Subcutaneous preadipocyte (primary cell): ENCODE measurements at places on chromosomes 7 and 10. TPM values are rescaled to one million over a fixed set of nuclear protein-coding genes. Genes with fewer than 3 reads are reported as not detected.

COL17A1 gene
- total RNA-seq, result 0.20 and 0.37 TPM in 2 replicates

RBM20 gene
- total RNA-seq, result not detected in 2 replicates

HTR7 gene
- total RNA-seq, result 0.37 and 2.2 TPM in 2 replicates

VPS26A gene
- total RNA-seq, result 21.5 and 24.6 TPM in 2 replicates

KCP gene
- under 0.01 and 0.20 TPM in 2 replicates for total RNA-seq

DHX32 gene
- 25.7 and 30.3 TPM in 2 replicates for total RNA-seq

ACTR1A gene
- total RNA-seq, result 105 and 120 TPM in 2 replicates

MOGAT3 gene
- total RNA-seq, result not detected in 2 replicates

TNS3 gene
- 5.9 and 8.1 TPM in 2 replicates for total RNA-seq

PTF1A gene
- not detected in 2 replicates for total RNA-seq

TFPI2 gene
- 53.3 and 369 TPM in 2 replicates for total RNA-seq

PGAM2 gene
- total RNA-seq, result 0.37 TPM in 1 of 2 replicates, not detected in the other

IQCE gene
- total RNA-seq, result 9.2 and 11.7 TPM in 2 replicates

ADD3 gene
- total RNA-seq, result 274 and 335 TPM in 2 replicates

LRRC18 gene
- not detected in 2 replicates for total RNA-seq

CNPY1 gene
- not detected in 2 replicates for total RNA-seq

ENTPD1 gene
- 0.37 TPM in 1 of 2 replicates, not detected in the other for total RNA-seq

BRAF gene
- total RNA-seq, result 22.0 and 29.3 TPM in 2 replicates

AGR3 gene
- not detected in 2 replicates for total RNA-seq

SFR1 gene
- total RNA-seq, result 8.8 and 15.2 TPM in 2 replicates

LRIT1 gene
- not detected in 2 replicates for total RNA-seq

GARS1 gene
- 257 and 270 TPM in 2 replicates for total RNA-seq

ABLIM1 gene
- 3.9 and 10.3 TPM in 2 replicates for total RNA-seq

TMEM184A gene
- total RNA-seq, result 0.39 TPM in 1 of 2 replicates, not detected in the other

MSANTD7 gene
- total RNA-seq, result 12.1 and 21.5 TPM in 2 replicates

FKBP6 gene
- total RNA-seq, result not detected in 2 replicates

ACTL6B gene
- not detected in 2 replicates for total RNA-seq

OR13A1 gene
- not detected in 2 replicates for total RNA-seq

HOXA2 gene
- total RNA-seq, result 0.39 and 0.73 TPM in 2 replicates

GALNT17 gene
- 0.20 and 0.37 TPM in 2 replicates for total RNA-seq

FEZF1 gene
- total RNA-seq, result not detected in 2 replicates

FAM237B gene
- under 0.01 and 0.20 TPM in 2 replicates for total RNA-seq

GIMAP8 gene
- total RNA-seq, result not detected in 2 replicates

MEOX2 gene
- total RNA-seq, result 2.5 and 4.0 TPM in 2 replicates

C10orf62 gene
- 0.20 TPM in 1 of 2 replicates, not detected in the other for total RNA-seq

SDK1 gene
- total RNA-seq, result 1.6 and 3.7 TPM in 2 replicates

HOXA4 gene
- total RNA-seq, result 1.4 and 1.5 TPM in 2 replicates

HMX3 gene
- not detected in 2 replicates for total RNA-seq

INA gene
- 0.37 and 1.2 TPM in 2 replicates for total RNA-seq

GATA3 gene
- not detected in 2 replicates for total RNA-seq

ATP6V0A4 gene
- not detected in 2 replicates for total RNA-seq

LRRC61 gene
- under 0.01 TPM in 1 of 2 replicates, not detected in the other for total RNA-seq

MLXIPL gene
- 0.39 and 1.5 TPM in 2 replicates for total RNA-seq

BZW2 gene
- total RNA-seq, result 96.3 and 120 TPM in 2 replicates

PIK3AP1 gene
- not detected in 2 replicates for total RNA-seq

DPP6 gene
- total RNA-seq, result not detected in 2 replicates
